ENCODE measurements at places on chromosomes 16 and 17.

- DNase-seq = no peak
These were observed 17.3 kb upstream of the SNN start for GRCh38 chr16:11650641-11651591.

- DNase-seq = no peak
These were observed 356.0 kb downstream of the C16orf95 start for GRCh38 chr16:86961171-86961601.

GRCh38 chr17:43813386-43813785 is 19.6 kb downstream of the MPP3 start:
- DNase-seq = no peak

GRCh38 chr17:27989046-27989445 is 53.4 kb upstream of the NLK start:
- no peak for DNase-seq

DNA sequence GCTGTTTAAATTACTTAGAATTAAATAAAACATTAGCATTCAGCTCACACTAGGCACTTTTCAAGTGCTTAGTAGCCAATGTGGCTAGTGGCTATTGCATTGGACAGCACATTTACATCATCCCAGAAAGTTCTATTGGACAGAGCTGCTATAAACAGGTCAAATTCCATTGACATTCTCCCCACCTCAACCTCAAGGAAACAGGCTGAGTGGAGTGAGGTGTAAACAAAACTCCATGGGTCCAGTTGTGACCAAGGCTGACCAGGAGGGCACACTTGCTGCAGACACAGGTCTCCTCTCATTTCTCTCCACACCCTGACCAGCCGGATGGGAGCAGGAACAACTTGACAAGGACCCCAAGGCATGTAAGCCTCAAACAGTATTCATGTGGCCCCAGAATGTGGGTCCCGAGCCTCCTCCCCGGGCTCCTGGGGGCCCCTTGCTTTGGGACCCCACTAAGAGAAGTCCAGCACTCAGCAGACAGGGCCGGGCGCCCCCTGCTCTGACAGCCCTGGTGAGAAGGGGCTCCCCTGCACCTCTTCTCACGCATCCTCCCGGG is 488 bp downstream of the C17orf113 start:
- DNase-seq = no peak

DNA sequence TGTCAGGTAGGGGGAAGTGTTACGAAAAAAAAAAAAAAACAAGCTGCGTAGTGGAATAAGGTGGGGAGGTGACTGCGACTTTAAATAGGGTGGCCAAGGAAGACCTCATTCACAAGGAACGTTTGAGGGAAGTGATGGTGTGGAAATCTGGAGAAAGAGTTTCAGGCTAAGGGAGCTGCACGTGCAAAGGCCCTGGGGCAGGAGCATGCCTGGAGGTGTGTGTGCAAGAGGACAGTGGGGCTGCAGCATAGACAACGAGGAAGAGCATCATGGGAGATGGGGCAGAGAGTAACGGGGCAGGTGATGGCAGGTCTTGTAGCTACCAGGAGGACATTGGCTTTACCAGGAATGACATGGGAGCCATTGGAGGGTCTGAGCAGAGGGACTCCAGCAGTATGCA is 12.0 kb downstream of the GSG1L start:
- DNase-seq = no peak

DNA sequence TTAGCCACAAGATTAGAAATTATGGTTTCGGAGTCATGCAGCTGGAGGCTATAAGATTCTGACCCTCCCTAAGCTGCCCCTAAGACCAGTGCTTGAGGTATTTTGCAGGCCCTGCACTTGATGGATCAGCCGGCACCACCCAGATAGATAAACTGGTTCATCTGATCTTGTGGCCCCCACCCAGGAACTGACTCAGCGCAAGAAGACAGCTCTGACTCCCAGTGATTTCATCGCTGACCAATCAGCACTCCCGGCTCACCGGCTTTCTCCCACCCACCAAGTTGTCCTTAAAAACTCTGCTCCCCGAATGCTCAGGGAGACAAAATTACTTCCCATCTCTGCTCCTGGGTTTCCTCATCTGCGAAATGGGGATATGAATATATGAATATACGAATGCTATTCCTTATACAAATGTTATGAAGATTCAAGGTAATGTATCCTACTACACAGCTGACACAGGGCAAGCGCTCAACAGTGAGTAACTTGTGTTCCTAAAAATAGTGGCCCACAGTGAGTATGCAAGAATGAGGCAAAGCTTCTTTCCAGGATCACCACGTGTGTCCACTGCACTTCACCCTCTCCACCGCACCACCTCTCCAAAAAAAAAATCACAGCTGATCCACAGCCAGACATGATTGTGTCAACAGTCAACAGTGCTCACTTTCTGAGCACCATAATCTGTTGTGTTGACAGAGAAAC is 33.3 kb upstream of the C16orf82 start:
- DNase-seq = no peak

DNA sequence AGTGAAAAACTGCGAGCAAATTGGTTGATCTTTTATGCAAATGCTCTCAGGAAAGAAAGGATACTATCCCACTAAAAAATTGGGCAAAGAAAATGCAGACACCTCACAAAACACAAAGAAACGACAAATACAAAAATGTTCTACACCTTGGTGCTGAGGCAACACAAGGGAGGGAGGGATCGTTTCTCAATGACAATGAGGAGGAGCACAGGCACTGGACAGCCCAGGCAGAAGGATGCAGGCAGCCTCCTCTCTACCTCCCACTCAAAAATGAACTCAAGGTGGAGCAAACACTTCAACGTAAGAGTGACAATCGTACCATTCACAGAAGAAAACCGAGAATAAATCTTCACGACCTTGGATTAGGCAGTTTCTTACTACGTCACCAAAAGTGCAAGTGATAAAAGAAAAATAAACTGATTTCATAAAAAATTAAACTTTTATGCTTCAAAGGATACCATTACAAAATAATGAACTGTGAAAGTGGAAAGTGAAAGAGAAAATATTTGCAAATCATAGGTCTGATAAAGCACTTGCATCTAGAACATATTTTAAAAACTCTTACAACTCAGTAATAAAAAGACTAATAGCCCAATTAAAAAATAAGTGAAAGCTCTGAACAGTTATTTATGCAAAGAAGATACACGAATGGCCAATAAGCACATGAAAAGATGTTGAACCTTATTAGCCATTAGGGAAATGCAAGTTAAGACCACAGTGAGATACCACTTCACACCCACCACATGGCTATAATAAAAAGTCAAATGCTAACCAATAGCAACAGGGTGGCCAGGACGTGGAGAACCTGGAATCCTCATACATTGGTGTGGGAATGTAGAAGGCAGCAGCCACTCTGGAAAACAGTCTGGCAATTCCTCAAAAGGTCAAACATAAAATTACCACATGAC is 80.8 kb upstream of the TRAP1 start:
- DNase-seq = no peak

- DNase-seq = no peak
These were observed 12.5 kb downstream of the KCNJ2 start for GRCh38 chr17:70181866-70182265.

- no peak for DNase-seq
These were observed 185.9 kb downstream of the RGS9 start for GRCh38 chr17:65323049-65323448.

- DNase-seq = no peak
These were observed 539 bp downstream of the LRRC45 start for GRCh38 chr17:82023447-82024241.
